Right cardiac atrium (tissue), 5 donors: ENCODE measurements at places on chromosomes 7 and 10. TPM values are rescaled to one million over a fixed set of nuclear protein-coding genes. Genes with fewer than 3 reads are reported as not detected.

GRCh38 chr7:28550580-28551186, 138.4 kb downstream of the CREB5 start:
- no peak for DNase-seq

DNA sequence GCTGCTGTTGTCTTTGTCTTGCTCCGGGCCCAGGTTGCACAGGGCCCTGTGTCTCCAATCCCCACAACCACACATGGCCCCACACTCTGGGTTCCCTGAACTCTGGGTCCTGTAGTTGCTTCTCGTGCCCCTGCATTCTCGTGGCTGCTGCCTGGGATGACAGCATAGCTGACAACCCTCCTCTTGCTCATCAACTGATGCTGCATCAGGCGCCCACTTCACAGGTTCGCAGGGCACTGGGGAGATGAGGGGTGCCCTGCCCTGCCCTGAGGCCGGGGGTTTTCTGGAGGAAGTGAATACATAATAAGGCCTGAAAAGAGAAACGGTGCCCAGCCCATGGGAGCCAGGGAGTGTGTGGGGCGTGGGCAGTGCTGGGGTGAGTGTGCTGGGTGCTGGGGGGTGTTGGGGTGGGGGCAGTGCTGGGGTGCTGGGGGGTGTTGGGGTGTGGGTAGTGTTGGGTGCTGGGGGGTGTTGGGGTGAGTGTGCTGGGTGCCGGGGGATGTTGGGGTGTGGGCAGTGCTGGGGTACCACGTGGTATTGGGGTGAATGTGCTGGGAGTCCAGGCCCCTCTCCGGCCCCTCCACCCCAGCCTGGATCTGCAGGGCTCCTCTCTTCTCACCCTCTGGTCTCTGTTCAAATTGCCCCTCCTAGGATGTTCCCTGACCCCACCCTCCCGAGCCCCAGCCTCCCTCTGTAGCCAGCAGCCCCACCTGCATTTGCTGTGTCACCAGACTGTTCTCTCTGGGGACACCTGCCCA, 2.0 kb upstream of the MTG1 start:
- peak; percentile 40 for DNase-seq

DNA sequence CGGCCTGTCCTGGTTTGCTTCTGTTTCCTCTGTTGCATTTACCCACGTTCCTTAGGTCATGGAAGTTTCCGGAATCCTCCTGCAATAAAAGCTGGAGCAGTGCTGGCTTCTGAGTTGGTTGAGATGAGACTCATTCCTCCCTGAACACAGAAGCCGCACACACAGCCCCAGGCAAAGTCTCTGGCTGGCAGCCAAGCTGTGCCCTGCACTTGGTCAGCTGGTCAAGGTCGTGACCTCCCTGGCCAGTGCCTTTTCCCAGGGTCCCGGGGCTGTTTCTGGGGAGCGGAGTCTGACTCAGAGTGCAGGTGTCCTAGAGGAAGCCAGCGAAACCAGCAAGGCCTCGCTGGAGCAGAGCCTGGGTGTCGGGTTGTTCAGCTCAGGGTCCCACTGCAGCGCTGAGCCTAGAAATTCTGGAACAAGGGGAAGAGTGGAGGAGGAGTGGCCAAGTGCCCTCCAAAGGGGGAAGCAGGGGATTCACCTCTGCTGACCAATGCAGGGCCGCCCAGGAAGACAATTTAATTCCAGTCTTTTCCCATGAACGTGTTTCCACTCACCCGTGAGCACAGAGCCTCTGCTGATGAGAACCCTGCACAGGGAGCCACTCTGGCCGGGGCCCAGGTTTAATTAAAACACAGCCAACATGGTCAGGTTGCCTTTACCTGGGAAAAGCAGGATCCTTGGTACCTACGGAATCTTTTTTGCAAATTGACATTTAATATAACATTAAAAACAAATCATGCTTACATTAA, 245.5 kb upstream of the PPP2R2D start:
- peak; percentile 18 for DNase-seq

GRCh38 chr10:3749600-3749999, 35.4 kb downstream of the KLF6 start:
- no peak for DNase-seq

GRCh38 chr7:38410056-38410455, 136.6 kb upstream of the TARP start:
- DNase-seq: no peak

GRCh38 chr10:18290651-18291313, 150.6 kb downstream of the CACNB2 start:
- no peak for DNase-seq

ANKRD30A gene
- total RNA-seq: not detected

DNA sequence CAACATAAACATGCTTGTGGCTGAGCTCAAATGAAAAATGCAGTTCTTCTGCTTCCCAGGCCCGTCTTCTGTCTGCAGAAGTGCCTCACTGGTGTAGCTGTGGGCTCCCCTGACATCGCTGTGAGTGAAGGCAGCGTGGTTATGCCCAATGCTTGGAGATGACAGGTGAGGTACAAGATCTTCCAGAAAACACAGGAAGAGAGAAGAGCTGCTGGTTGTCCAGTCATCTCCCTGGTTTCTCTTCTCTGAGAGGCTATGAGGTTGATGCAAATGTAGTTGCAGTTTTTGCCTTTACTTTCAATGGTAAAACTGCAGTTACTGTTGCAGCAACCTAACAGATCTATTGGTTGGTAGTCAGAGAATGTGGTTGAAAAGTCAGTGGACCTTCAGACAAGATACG, 223.6 kb downstream of the GATA3 start:
- DNase-seq: no peak

DNA sequence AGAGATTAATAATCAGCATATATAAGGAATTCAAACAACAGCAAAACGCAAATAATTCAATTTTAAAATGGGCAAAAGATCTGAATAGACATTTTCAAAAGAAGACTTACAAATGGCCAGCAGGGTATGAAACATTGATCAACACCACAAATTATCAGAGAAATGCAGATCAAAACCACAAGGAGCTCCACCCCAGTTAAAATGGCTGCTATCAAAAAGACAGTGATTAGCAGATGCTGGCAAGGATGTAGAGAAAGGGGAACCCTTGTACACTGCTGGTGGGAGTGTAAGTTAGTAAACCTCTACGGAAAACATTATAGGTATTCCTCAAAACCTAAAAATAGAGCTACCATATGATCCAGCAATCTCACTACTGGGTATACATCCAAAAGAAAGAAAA, 128.0 kb upstream of the CACUL1 start:
- no peak for DNase-seq

- no peak for DNase-seq
Observed at GRCh38 chr10:19847321-19847720, 31.1 kb downstream of the PLXDC2 start.

UCN3 gene
- total RNA-seq: not detected
